ENCODE measurements at places on chromosomes 12 and 14.

- DNase-seq, result no peak
These were observed 36.8 kb upstream of the TMED10 start for GRCh38 chr14:75213172-75213571.

- no peak for DNase-seq
These were observed 199.8 kb downstream of the RBM19 start for GRCh38 chr12:113766131-113766878.

DNA sequence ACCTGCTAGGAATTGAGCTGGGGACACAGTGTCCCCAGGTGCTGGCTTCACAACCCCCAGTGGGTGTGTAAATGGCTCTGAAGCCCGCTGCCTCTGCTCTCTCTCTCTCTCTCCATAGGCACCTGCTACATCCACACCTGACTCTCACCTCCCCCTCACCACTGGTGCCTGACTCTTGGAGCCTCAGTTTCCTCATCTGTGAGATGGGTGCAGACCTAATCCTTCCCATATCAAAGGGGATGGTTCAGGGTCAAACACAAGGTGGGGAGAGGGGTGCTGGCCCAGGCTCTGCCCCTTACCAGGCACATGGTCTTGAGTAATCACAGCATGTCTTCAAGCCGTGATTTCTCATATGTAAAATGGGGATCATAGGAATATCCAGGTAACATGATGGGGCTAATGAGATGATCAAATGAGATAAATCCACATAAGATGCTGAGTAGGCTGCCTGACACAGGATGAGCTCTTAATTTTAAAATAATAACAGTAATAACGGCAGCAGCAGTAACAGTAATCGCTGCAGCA, 37.6 kb downstream of the TESC start:
- no peak for DNase-seq

GRCh38 chr12:89210277-89210676, 142.0 kb downstream of the DUSP6 start:
- DNase-seq, result no peak

DNA sequence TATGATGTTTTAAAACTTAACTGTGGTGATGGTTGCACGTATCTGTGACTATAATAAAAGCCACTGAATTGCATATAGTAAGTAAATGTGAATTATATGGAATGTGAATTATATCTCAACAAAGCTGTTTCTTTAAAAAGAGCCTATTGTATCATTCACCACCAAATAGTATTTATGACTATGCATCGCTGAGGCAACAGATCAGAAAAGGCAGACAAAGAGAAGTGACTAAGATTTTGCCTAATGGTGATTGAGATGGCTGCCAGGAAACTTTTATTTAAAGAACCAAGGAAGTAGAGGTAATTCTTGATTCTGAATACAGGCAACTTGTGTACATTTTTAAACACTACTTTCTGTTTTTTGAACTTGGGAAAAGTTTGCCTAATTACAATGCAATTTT, 31.7 kb downstream of the DHRS7 start:
- no peak for DNase-seq

All from activated T-cell treated with anti-CD3 and anti-CD28 coated beads for 4 hours (primary cell).